ENCODE measurements at places on chromosomes 1 and 21.

- DNase-seq, result no peak
Observed at GRCh38 chr1:80624682-80625081, 1176.1 kb upstream of the ADGRL2 start.

GRCh38 chr1:234610061-234610665 lies at the start of gene IRF2BP2:
TSS of gene IRF2BP2 (minus strand) at chr1:234610178. CDS start at chr1:234609494, 684 bp downstream.
- peak; percentile 85 for DNase-seq

- DNase-seq, result no peak
Observed at GRCh38 chr1:56097713-56098112, 481.6 kb downstream of the PLPP3 start.

DNA sequence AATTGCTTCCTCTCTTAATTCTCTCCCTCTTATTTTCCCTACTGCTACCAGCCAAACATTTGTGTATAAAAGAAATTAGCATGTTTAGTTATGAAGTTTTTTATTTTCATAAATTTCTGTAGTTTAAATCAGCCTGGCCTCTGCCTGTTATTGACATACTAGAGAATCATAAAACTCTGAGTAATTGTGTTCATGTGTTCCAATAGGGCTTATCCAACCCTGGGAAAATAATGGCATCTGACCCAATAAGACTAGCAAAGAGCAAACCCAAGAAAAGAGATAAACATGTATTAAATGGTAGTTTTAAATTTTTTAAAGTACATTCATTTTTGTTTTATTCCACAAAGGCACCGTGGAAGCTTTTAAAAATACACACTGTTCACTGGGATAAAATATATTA lies 404.3 kb downstream of the HLX start:
- DNase-seq, result no peak

- peak; percentile 92 for DNase-seq
Observed at GRCh38 chr1:121519042-121519755, 334.4 kb downstream of the SRGAP2C start.

- DNase-seq, result peak; percentile 66
Observed at GRCh38 chr1:169694304-169695075, 16.9 kb downstream of the SELL start.

GRCh38 chr1:14980621-14981218 lies 172.8 kb upstream of the TMEM51 start:
- DNase-seq, result no peak

DNA sequence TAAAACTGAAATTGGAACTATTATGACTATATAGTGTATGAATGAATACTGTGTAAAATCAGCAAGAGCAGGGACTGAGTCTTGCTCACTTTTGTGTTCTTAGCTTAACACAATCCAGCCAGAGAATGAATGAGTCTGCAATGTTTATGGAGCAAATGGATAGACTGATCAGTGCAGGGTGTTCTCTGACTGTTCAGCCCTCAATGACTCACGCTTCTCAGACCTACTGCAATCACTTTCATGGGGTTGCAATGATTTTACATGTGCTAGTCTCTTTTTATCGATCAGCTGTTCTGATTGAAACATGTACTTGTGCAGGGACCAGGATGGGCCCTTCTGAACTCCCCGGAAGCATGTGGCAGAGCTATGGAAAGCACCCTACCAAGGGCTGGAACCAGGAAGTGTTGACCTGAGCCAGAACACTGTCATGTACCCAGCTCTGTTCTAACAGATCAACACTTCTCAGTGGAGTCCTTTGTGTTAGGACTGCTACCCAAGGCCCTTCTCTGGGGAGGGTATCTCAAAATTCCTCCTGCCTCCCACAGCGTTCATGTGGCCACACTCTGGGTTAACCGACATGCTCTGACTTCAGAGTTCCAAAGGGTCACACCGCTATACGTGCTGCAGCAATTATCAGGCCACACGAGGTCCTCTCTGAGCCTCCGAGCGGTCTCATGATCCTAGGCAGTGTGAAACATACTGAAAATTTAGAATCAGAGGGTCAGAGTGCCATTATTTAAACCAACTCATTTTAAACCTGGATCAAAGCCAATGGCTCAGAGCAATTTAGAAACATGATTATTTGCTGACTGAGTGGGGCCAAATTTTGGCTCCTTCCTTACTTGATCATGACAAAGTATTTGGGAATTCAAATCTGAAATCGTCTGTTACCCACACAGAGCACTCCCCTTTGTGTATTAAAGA lies 35.2 kb downstream of the GRIK1 start:
- no peak for DNase-seq

DNA sequence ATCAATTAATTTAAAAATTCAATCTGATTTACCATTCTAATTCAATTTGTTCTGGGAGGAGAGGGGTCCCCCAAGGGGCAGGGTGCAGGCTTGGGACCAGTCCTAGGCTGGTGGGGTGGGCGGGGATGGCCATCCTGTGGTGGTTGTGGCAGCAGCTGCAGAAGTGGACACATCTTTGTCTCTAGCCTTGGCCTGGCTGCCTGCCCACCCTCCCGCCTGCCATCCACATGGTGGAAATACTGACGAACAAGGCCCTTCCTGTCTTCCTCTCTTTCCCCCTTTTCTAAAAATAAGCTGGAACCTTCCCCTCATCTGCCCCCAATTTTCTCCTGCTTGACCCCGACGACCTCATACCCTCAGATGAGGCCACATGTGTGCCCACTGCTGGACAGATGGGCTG lies 130.9 kb downstream of the FOXD2 start:
- DNase-seq, result no peak

DNA sequence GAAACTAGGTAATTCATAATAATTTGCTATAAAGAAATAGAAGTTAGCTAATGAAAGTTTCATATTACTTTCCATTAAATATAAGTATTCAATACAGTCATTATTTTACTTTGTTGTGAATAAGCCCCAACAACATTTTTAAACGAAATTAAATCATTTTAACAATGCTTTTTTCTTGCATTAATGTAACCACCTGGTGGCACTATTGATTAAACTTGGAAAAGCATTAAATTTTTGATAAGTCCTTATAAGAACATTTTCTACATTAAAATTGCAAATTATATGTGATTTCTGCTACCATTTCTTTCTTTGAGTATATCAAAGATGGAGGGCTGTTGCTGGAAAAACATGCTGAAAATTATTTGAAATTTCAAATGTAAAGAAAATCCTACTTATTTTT lies 918.8 kb upstream of the TMPRSS15 start:
- no peak for DNase-seq

- no peak for DNase-seq
Observed at GRCh38 chr1:107683683-107684082, 281.3 kb downstream of the VAV3 start.

DNA sequence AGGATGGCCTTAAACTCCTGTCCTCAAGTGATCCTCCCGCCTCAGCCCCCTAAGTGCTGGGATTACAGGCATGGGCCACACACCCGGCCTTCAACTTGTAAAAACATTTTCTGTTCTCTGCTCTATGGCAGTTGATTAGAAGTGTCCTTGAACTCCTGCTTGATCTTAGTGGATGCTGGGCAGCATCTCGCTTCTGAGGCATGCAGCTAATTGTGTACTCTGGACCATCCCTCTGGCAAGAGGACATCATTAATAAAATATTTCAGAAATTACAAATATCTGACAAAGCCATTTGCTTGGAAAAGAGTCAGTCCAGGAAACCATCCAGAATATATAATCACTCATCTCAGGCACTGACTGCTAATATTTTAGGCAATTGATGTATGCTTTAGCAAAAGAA lies 8.1 kb downstream of the NGF start:
- no peak for DNase-seq

Measured in activated naive CD4-positive, alpha-beta T cell treated with anti-CD3 and anti-CD28 coated beads, Interleukin-2, amount 10 ng/mL, durations not matched to agents 7 days and 5 days (primary cell).